Activated CD8-positive, alpha-beta memory T cell treated with anti-CD3 and anti-CD28 coated beads, Interleukin-2, amount 50 U/mL, for 48 hours (primary cell): ENCODE measurements at places on chromosomes 4 and X.

- DNase-seq, result no peak
These were observed 51.5 kb upstream of the FAM241A start for GRCh38 chr4:112093636-112094202.

GRCh38 chr4:168484626-168485025 lies 4.3 kb upstream of the DDX60L start:
- DNase-seq, result no peak

DNA sequence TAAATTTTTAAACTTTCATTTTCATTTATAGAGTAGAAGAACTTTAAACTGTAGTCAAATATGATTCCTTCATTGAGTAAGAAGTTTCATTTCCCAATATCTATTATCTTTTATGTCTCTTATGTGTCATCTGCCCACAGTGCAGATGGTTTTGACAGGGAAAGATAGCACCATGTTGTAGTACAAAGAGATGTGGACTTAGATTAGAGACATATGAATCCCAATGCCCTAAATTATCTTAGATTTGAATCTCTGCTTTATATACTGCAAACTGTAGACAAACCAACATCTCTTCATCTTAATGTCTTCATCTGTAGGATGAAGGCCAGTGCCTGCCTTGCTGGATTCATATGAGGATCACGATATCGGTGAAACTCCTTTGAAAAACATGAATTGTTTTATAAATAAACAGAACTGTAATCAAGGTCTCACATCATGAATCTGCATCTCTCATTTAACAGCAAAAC lies 217.5 kb downstream of the BANK1 start:
- DNase-seq, result no peak

GRCh38 chrX:133598601-133599335 lies 183.5 kb upstream of the GPC4 start:
- DNase-seq, result no peak

DNA sequence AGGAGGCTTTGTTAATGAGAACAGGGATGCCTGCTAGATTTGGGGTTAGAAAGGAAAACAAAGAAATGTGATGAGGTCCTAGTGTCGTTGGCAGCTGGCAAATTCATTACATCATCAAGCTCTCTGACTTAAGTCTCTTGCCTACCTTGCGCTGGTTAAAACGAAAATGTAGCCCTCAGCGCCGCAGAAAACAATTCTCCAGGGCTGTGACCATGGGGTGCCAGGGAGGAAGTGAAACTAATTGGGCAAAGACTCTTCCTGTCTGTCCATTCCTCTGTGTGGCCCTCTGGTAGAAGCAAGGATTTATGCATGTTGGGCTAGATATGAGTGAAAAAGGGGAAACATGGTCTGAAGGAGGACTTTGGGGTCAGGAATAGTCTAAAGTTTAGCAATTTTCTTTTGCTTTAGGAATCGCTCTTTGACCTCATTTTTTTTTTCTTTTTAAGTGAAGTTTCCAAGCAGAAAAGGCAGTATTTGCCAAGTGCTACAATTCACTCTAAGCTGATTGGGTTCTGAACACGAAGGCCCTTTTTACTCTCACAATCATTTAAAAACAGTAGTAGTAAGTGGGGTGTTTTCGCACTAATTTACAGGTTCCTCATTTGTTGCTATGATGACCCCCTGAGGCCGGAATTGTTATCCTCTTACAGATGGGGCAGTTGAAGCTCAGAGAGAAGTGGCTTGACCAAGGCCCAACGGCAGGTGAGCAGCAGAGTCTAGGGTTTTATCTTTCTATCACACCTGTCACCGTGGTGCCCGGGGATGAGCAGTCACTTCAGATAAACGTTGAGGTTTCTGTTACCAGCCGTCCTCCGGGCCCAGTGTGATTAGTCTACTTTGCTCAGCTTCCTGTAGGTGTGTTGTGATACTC lies 27.3 kb upstream of the CHRNA9 start:
- peak; percentile 78 for DNase-seq

GRCh38 chrX:13854003-13854402 lies 37.1 kb upstream of the GPM6B start:
- DNase-seq, result no peak

DNA sequence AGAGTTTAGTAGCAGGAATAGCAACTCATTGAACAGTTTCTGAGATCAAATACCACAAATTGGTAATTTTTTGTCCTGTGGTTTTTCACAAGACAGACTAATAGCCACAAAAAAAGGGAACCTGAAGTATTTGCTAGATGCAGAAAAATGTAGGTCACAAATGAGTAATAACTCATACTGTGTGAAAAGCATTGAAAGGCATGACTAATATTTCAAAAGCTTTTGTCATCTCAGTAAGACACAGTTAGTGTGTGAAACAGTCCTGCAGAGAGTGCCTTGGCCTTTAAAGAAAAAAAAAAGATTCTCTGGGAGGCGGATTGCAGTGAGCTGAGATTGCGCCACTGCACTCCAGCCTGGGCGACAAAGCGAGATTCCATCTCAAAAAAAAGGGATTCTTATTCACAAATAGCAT lies 31.4 kb upstream of the SLC25A31 start:
- DNase-seq, result no peak

DNA sequence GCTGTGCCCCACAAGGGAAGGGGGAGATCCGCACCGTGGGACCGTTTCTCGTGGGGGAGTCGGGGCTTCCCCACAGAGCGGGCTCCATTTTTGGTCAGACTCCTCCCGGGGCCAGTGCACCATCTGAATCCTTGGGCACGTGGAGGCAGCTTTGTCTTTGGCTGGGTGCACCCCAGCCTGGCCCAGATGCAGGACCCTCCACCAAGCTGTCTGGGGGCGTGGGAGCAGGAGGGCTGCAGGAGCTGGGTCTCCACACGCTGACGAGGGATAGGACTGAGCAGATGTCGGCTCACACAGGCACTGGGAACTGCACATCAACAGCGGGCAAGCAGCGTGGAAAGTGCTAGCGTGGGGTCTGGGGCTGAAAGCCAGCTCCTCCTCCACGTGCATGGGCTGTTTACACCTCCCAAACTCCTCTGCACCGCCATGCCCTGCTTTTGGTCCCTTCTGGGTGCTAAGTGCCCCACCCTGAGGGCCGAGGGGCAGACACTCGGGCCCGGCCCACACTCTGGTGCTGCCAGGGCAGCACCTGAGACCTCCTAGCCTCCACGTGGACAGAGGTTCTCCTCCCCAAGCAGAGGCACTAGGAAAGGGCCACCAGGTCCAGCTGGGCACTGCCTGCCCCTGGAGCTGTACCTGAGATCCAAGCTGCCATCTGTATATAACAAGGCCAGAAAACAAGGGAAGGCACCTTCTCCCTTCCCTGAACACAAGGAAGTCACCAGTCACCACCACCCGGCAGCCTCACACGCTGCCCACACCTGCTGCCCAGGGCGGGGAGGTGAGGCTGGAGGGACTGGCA lies 13.8 kb downstream of the DGKQ start:
- no peak for DNase-seq

GRCh38 chrX:7132335-7133049 lies 15.0 kb upstream of the STS start:
- DNase-seq, result no peak

DNA sequence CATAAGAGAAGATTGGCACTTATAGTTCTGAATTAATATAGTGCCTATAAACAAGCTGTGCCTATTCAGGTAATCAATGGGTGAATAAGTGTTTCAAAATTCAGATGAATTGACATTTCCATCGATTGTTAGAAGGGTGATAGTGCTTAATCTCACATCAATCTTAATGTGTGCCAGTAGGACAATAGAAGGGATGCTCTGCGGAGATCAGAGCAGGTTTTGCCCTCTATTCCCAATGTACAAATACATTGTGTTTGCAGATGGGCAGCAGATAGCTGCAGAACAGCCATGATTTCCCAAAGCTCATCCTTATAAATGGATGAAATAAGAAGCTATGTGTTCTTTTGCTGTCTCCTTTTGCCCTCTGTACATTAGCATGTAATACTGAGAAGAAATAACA lies 7.2 kb downstream of the MAB21L2 start:
- no peak for DNase-seq

- DNase-seq, result no peak
These were observed 15.6 kb upstream of the ADGRA3 start for GRCh38 chr4:22531311-22532019.

DNA sequence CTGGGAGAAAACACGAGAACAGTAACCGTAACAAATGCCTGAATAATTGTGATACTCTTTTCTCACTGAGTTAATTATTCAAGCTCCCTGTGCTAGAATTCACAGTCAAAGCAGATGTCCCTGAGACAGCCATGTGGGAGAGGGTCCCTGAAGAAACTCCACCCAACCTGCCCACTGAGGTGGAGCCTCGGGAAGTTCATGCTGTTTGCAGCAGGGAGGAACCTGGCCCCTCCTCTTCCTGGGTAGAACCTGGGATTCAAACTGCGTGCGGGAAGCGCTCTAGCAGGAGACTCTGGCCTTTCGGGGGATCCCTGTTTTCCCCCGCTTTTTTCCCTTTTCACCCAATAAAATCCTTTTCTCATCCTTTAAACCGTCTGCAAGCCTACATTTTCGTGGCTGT lies 20.2 kb upstream of the RHOH start:
- no peak for DNase-seq

DNA sequence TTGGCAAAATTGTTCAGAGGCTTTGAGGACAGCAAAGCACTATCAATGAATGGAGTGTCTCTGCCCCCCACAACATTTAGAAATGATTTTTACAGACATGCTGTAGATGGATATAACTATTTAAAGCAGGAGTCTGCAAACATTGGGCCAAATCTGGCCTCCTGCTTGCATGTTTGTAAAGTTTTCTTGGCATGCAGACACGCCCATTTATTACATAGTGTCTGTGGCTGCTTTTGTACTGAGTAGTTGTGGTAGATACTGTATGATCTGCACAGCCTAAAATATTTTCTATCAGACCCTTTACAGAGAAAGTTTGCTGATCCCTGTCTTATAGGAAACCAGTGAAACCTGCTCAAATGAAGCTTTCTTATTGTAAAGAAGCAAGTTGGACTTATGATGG lies 45.5 kb upstream of the PHEX start:
- DNase-seq, result no peak

DNA sequence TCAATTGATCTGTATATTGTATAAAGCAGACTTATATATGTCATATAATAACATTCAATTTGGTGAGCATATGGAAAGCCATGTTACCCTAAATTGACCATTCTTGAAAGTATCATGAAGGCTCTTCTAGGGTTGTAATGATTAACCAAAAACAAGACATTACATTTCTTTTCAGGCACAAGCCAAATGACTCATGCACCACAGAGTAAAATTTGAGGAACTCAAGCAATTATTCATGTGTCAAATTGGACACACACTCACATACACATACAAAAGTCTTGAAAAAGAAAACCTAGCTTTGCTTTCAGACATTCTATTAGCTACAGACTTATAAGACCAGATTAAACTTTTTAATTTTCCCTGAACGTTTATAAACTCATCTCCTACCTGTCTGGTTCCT lies 146.5 kb upstream of the PCDH18 start:
- DNase-seq, result no peak

GRCh38 chr4:4270529-4270928 lies 19.4 kb downstream of the LYAR start:
- DNase-seq, result no peak

GRCh38 chrX:112851806-112852205 lies 11.2 kb upstream of the AMOT start:
- no peak for DNase-seq

- DNase-seq, result no peak
These were observed 10.7 kb downstream of the TENT5D start for GRCh38 chrX:80430826-80431504.

- no peak for DNase-seq
These were observed 11.5 kb downstream of the ANKRD17 start for GRCh38 chr4:73247100-73247499.

- DNase-seq, result no peak
These were observed 94.1 kb downstream of the DRD5 start for GRCh38 chr4:9875516-9875915.

DNA sequence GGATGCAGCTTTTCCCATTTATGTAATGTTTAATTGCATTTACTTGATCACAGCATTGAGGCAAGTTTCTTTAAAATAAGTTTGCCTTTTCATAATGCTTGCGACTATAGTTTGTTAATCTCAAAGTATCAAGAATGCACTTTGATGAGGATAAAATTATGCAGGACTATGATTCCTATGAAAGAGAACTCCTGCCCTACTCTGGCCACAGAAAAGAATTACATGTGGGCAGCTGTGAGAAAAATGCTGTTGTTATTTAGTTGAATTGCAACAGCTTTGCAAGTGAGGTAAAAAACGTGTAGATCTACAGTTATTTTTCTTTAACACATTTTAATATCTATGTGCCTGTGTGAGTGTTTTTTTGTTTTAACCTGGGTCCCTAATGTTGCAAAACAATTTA lies 12.5 kb upstream of the OSTC start:
- no peak for DNase-seq

GRCh38 chr4:54872261-54872660 lies 214.5 kb downstream of the KIT start:
- no peak for DNase-seq

GRCh38 chrX:53682885-53683555 lies 3.5 kb downstream of the HUWE1 start:
- no peak for DNase-seq

DNA sequence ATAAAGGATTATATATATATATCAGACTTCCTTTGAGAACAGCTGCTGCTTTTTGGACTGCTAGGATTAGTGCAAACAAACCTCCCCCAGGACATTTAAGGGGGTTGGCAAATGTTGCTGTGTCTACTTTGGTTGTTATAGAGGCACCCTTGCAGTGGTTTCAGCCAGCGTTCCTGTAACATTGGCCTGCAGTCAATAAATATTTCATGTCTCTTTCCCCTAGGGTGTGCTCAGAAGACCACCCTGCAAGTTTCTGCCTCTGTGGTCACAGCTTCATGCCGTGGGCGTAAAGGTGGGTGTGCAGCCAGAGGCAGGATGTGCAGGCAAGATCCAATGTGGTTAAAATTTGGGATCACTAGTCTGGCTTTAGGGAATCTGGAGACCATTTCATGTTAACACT lies 28.9 kb downstream of the FGF5 start:
- no peak for DNase-seq
